ENCODE measurements at places on chromosomes 5 and 9.

DNA sequence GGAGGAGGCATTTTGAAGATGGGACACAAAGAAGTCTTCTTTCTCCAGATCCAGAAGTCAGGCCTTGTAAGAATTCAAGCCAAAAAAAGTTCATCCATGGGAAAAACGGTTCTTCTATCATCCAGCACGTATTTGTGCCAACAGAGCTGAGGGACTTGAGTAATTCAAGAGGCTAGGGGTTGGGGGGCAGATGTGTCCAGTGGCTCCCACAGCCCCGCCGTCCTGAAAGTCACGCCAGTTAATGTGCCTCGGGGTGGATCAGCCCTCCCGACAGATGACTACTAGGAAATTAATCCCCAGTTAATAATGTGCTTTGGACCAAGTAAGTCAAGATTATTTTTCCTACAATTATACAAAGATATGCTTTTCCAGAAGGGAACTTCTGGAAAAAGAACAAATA lies 23.4 kb downstream of the NREP start:
- DNase-seq = no peak

DNA sequence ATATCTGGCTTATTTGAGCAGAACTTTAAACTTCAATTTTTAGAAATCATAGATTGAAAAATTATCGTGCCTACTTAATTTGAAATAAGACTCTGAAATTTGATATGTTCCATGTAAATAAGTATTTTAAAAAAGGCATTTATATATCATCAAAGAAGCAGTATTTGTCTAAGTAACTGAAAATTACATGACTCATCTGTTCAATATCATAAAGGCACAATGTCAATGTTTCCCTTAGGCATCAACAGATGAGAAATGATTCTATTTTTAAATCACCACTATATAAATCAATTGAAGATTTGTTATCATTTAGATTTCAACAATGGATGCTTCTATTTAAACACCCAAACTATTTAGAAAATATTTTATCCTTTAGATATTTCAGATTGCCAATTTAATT lies 142.9 kb upstream of the POU5F2 start:
- DNase-seq = no peak

- DNase-seq = peak; percentile 59
Measured at GRCh38 chr5:142439207-142439860, 114.5 kb upstream of the SPRY4 start.

- DNase-seq = peak; percentile 59
Measured at GRCh38 chr5:156121234-156121633, 205.7 kb upstream of the SGCD start.

DNA sequence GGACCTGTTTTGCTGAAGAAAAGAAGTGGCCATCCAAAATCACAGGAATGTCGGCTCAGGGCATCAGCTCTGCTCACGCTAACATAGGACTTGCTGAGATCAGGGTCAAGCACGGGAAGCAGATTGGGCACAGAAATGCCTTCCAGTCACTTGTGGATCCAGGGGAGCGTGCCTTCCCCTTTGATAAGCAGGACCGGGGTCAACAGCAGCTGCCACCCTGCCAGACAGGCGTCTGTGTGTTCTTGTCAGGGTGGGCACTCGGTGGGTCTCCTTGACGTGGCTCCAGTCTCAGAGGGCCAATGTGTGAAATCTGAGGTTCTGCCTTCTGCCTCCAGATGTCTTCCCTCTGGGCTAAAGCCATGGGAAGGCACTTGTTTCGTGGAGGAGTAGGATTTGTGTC lies 313.7 kb upstream of the IRX4 start:
- no peak for DNase-seq

DNA sequence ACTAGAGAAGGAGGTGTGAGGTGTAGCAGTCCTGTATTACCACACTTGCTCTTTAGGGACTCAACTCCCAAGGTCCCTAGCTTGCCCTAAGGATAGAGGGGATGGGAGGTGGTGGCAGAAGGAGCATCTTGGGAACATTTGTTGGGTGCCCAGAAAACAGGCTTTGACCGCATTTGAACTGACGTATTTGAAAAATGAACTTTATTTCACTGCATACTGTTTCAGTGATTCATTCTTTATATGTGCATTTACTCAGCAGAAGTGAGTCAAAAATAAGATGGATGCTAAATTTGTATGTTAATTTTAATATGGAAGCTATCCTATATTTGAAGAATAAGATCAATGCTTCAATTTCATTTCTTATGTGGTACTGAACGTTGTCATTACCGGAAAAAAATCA lies 18.7 kb downstream of the DMRT3 start:
- no peak for DNase-seq

DNA sequence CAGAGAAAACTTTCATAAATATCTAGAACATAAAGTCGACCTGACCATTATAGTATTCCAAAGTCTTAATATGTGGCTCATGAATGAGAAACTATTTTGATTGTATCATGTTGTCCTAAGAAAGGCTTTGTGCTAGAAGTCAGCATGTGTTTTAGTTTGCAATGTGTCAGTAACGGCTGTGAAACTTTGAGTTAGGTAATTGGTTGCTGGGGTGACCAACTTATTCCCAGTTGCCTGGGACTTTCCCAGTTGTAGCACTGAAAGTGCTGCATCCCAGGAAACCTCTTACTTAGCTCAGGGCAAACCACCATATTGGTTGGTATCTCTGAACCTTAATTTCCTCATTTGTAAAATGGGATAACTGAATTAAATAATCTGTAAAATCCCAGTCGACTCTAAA lies 114.6 kb upstream of the SLC12A2 start:
- peak; percentile 60 for DNase-seq

GRCh38 chr9:16613051-16613450 lies 257.4 kb downstream of the BNC2 start:
- no peak for DNase-seq

DNA sequence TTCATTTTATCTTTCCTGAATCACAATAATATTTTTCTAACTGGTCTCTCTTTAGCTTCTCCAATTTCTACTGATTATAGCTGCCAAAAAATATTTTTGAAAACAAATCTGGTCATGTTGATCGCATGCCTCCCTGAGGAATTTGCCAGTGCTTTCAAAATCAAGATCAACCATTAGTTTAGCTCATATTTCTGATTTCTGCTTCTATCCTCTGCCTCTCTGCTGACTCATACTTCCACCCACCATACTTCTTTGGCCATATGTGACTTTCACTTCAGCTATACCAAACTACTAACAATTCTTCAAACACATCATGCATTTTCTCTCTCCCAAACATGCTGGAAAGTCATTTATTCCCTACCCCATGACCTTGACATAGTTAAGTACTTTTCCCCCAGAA lies 636.5 kb downstream of the TLE1 start:
- peak; percentile 1 for DNase-seq

DNA sequence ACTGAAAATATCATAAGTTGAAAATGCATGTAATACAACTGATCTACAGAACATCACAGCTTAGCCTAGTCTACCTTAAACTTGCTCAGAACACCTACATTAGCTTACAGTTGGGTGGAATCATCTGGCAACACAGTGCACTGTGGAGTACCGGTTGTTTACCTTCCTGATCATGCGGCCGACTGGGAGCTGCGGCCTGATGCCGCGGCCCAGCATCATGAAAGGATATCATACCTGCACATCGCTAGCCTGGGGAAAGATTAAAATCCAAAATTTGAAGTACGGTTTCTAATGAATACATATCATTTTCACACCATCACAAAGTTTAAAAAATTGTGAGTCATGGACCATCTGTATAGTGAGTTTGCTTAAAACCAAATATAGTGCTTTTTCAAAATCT lies 1.8 kb downstream of the HACD4 start:
- no peak for DNase-seq

GRCh38 chr9:72807765-72808445 lies 144.9 kb downstream of the ALDH1A1 start:
- no peak for DNase-seq

- DNase-seq = peak; percentile 53
Measured at GRCh38 chr9:113468716-113469448, 5.4 kb downstream of the RGS3 start.

GRCh38 chr9:116550696-116551436 lies 136.2 kb upstream of the TRIM32 start:
- peak; percentile 67 for DNase-seq

DNA sequence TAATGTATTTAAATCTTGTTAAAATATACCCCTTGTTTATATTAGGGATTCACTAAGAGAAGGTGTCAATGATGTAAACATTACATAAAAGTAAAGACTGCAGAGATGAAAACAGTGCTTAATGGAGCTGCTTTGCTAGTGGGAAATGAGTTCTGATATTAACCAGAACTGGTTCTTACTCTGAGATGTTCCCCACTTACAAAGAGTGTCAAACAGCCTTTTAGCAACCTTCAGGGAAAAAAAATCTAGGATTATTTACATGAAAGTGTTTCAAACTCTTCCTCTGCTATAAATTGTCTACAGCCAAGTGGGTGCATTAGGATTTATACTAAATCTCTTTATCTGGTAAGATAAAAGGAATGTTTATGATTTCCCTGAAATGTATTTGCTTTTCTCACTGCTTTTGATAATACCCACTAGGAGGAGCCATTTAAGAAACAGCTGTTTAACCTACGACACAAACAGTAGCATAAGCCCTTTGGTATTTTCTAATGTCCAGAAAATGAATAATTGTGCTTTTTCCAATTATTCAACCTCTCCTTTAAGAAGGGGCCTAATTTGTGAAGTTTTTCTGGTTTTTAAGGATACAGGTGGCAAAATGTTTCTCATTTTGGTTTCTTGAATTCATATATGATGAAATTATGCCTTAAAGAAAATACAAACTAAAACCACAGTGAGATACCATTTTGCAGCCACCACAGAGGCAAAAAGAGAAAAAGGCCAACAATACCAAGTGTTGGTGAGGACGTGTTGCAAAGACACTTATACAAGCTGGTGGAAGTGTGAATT lies 186.3 kb downstream of the TLE4 start:
- DNase-seq = no peak

- DNase-seq = no peak
Measured at GRCh38 chr5:123746683-123747360, 234.8 kb downstream of the CSNK1G3 start.

DNA sequence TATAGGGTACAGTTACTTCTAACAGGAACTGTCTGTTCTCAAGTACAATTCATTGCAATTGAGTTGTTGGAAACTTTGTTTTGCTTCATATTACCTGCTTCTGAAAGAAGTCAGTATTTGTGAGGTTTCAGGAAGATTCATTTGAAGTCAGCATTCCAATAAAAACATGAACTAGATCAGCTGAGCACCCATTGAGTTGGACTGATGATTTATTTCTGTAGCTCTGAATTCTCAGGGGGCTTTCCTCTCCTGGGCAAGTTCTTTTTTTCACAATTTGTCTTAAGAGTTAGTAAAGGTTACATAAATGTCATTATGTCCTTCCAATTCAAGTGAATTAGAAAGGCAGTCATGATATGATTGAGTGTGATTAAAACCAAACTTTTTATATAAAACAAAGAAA lies 16.2 kb upstream of the KIF2A start:
- DNase-seq = no peak

- DNase-seq = no peak
Measured at GRCh38 chr9:118459913-118460312, 755.7 kb downstream of the TLR4 start.

DNA sequence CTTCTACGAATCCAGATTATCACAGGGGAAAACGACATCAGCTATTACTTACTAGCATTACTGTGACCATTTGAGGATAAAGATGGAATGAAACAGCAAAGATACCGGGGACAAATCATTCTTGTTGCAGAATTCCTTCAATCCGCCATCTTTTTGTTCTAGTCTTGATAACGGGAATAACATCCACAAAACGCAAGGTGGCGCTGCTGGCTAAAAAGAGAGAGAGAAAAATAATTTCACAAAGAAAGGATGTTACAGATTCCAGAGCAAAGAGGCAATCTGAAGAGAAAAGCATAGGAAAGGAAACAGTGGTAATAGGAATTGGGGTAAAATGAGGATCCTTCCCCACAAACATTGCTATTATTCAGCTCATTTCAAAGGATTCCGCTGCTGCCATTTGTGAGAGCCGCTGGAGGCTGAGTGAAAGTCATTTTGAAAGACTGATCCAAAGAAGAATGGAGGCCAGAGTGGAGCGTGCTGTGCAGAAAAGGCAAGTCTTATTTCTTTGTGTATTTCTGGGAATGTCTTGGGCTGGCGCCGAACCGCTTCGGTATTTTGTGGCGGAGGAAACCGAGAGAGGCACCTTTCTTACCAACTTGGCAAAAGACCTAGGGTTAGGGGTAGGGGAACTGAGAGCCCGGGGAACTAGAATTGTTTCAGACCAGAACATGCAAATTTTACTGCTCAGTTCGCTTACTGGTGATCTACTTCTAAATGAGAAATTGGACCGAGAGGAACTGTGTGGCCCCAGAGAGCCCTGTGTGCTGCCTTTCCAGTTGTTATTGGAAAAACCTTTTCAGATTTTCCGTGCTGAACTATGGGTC lies at the start of gene PCDHB7:
TSS of gene PCDHB7 (plus strand) at position 264 of the 824 bp plus-strand sequence. CDS start at position 456, 192 bp downstream.
- peak; percentile 33 for DNase-seq

DNA sequence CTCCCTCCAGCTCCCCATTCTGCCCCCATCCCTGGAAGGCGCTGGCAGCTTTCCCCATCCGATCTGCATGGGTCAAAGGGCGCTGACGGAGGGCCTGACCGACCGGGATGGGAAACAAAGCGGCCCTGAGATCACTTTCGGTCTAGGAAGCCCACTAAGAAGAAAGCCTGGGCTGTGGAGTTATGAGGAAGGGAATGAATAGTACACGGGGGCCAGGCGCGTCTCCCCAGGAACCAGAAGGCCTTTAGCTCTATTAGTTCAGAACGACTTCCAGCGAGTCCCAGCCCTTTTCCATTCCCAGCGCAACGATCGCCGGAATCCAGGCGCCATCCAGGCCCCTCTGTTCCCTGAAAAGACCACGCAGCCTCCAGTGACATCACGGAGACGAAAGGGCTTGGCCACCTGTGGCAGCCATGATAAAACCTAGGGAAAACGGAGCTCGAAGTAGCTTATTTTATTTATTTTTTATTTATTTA lies 70.1 kb upstream of the CCDC180 start:
- no peak for DNase-seq

DNA sequence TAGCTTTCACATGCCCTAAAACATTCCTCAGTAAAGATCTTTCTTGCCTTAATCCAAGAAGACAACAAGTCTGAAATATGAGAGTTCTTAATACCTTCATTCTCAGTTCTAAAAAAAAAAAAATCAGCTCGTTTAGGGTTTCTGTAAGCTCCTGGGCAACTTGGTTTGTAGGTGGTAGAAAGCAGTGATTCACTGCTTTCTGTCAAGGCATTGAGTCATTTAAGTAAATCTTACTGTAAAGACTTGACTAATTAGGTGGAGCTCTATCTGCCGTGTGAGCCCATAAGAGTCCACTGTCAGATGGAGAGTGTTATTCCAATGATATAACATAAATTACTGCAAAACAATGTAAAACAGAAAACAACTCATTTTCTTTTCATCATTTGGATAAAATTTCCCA lies 56.1 kb upstream of the MAST4 start:
- no peak for DNase-seq

- no peak for DNase-seq
Measured at GRCh38 chr9:135561391-135562234, at the start of gene PAEP. PAEP (plus strand) TSS chr9:135561756.

DNA sequence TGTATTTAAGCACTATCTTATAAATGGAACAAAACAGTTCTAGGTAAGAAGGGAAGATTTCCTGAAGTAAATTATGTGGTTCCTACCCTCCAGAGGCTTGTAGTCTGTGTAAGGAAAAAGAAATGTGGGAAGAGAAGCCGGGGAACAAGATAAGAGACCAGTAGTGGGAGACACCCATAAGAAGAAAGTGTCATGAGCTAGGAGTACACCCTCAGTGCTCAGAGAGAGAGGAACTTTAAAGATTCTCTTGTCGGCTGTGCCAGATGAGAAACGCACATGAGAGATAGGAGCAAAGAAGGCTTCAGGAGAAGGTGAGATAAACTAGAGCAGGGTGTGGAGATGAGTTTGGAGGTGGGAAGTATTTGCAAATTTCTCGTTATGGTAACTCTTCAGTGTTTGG lies 18.1 kb downstream of the SLC36A1 start:
- DNase-seq = no peak
